ENCODE measurements at places on chromosomes 1 and 21.

DNA sequence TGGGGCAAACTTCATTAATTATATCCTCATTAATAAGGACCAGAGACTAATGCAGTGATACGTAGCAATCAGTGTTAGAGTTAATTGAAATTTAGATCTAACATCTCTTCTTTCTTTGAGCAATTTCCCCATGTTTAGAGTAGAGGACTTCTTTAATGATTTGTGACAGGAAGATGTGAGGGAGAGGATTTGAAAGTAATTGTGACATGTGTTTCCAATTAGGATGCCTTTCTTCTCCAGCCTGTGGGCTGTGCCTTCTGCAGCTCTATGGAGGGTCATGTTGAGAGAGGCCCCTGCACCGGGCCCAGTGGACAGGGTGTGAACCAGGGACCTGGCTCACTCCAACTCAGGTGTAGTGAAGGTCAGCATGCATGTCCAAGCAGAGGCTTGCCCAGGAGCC lies 103.0 kb downstream of the GREM2 start:
- no peak for DNase-seq

DNA sequence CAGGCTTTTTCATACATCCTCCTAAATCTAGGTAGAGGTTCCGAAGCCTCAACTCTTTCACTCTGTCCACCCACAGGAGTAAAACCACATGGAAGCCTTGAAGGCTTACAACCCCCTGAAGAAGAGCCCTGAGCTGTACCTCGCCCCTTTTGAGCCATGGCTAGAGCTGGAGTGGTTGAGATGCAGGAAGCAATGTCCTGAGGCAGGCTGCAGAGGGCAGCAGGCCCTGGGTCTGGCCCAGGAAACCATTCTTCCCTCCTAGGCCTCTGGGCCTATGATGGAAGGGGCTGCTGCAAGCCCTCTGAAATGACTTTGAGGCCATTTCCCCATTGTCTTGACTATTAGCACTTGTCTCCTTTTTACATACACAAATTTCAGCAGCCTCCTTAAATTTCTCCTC lies 1503.0 kb downstream of the KCNT2 start:
- no peak for DNase-seq

- no peak for DNase-seq
These were observed 421.2 kb upstream of the ZRANB2 start for GRCh38 chr1:71502006-71502405.

- no peak for DNase-seq
These were observed 21.1 kb downstream of the ERRFI1 start for GRCh38 chr1:8004803-8005573.
